ENCODE measurements at places on chromosomes 3 and 15. TPM values are rescaled to one million over a fixed set of nuclear protein-coding genes. Genes with fewer than 3 reads are reported as not detected.

The RTP1 gene
- not detected for total RNA-seq

The INSYN1 gene
- total RNA-seq: 0.52 TPM

The SLC9C1 gene
- 0.26 TPM for total RNA-seq

The TEX55 gene
- total RNA-seq: not detected

The CPEB1 gene
- total RNA-seq: 8.6 TPM

The PPP2R3A gene
- 8.5 TPM for total RNA-seq

The HEXA gene
- total RNA-seq: 148 TPM

All from epithelial cell of alveolus of lung (primary cell).